Activated CD4-positive, alpha-beta T cell treated with anti-CD3 and anti-CD28 coated beads for 36 hours (primary cell): ENCODE measurements at places on chromosomes 7 and 10.

GRCh38 chr10:88401671-88402347 lies 181.3 kb downstream of the RNLS start:
- H3K4me1 ChIP-seq: peaks cover 7% of the 10 kb centered on the region
- peaks cover 2% of the 10 kb centered on the region for H3K36me3 ChIP-seq
- DNase-seq: no peak
- peaks cover 3% of the 10 kb centered on the region for H3K27me3 ChIP-seq

DNA sequence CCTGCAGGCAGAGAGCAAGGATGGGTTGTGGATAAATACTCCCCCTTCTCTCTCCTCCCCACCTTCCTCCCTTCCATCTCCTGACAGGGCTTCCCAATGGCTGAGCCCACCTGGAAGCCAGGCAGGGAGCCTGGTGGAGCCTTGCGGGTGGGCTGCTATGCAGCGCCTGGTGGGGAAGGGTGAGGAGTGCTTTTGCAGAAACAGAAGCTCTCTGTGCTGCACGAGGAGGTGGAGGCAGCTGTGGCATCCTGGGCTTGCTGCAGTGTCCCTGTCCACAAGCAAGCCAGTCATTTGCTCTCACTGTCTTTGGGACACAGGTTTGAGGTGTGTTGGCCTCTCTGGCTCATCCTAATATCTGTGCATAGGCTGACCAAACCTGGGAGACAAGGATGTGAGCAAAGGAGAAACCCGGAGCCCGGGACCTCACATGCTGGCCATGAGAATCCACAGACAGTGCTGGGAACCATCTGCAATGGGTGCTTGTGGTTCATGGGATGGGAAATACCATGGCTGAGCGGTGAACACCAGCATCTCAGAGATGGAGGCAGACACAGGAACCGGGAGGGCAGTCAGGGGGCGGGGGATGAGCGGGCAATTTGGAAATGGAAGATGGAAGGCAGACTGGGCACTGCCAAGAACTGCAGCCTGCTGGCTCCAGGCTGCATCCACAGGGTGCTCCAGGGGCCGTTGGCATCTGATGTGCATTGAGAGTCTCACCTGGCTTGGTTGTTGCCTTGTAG lies 364.2 kb downstream of the GLRX3 start:
- no peaks in the 10 kb centered on the region for H3K36me3 ChIP-seq
- H3K4me3 ChIP-seq: no peak overlapping the region
- peaks cover 2% of the 10 kb centered on the region for H3K27me3 ChIP-seq
- H3K27ac ChIP-seq: no peak overlapping the region
- DNase-seq: no peak
- H3K4me1 ChIP-seq: no peaks in the 10 kb centered on the region

DNA sequence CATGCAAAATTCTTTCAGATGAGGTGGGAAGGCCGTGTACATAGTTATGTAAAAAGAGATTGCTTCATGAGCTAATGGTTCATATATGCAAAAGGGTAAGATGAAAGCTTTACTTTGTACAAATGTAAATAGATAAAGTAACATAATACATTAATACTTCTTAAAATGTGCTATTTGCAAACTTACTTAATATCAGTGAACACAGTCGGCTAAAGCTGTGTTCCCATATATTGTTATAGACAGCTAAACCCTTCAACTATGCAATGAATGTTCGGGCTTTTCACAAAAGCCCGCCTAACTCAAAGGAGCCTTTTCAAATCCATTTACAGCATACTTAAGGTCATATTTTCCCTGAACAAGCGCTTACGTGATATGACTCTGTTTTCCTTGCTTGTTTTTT lies 340.6 kb upstream of the GALNT17 start:
- H3K36me3 ChIP-seq: no peaks in the 10 kb centered on the region
- H3K4me3 ChIP-seq: no peak overlapping the region
- H3K27me3 ChIP-seq: no peaks in the 10 kb centered on the region
- no peak overlapping the region for H3K27ac ChIP-seq
- peaks cover 10% of the 10 kb centered on the region for H3K4me1 ChIP-seq
- DNase-seq: no peak

DNA sequence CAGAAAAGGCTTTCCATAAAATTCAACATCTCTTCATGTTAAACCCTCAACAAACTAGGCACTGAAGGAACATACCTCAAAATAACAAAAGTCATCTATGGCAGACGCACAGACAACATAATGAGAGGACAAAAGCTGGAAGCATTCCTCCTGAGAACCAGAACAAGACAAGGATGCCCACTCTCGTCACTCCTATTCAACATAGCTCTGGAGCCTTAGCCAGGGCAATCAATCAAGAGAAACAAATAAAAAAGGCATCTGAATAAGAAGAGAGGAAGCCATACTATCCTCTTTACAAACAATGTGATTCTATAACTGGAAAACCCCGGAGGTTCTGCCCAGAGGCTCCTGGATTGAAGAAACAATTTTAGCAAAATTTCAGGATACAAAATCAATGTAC lies 251.0 kb downstream of the MALRD1 start:
- no peak overlapping the region for H3K27ac ChIP-seq
- H3K4me1 ChIP-seq: no peaks in the 10 kb centered on the region
- no peak overlapping the region for H3K4me3 ChIP-seq
- H3K27me3 ChIP-seq: no peaks in the 10 kb centered on the region
- no peak for DNase-seq
- no peaks in the 10 kb centered on the region for H3K36me3 ChIP-seq

DNA sequence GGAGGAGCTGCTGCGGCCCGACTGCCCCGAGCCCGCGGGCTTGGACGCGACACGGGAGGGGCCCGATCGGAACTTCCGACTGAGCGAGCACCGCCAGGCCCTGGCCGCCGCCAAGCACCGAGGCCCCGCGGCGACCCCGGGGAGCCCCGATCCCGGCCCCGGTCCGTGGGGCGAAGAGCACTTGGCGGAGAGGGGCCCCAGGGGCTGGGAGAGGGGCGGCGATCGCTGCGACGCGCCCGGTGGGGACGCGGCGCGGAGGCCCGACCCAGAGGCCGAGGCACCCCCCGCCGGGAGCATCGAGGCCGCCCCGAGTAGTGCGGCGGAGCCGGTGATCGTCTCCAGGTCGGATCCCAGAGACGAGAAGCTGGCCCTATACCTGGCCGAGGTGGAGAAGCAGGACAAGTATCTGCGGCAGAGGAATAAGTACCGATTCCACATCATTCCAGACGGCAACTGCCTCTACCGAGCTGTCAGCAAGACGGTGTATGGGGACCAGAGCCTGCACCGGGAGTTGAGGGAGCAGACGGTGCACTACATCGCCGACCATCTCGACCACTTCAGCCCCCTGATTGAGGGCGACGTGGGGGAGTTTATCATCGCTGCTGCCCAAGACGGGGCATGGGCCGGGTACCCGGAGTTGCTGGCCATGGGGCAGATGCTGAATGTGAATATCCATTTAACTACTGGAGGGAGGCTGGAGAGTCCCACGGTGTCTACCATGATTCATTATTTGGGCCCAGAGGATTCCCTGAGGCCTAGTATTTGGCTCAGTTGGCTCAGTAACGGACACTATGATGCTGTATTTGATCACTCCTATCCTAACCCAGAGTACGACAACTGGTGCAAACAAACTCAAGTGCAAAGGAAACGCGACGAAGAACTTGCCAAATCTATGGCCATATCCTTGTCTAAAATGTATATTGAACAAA lies 1.4 kb downstream of the OTUD1 start:
- peaks cover 9% of the 10 kb centered on the region for H3K36me3 ChIP-seq
- peaks cover 32% of the 10 kb centered on the region for H3K4me1 ChIP-seq
- peak; percentile 59 for DNase-seq
- peak overlapping the region; percentile 85 for H3K4me3 ChIP-seq

DNA sequence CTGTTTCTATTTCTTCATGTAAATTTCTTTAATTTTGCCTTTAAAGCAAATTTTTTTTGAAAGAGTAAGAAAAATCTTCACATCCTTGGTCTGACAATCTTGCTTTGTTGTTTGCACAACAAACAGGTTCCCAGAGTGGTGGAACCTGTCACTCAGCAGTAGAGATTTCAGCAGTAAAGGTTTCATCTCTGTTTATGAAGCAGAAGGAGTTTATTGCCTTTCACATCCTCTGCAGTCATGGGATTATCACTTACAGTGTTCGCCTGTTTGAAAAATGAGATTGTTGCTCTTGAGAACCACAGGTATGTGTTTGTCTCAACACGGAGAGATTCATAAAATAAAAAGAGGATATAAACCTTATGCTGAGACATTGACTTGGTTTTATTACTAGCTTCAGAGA lies 342.6 kb downstream of the IPMK start:
- no peak overlapping the region for H3K4me3 ChIP-seq
- H3K4me1 ChIP-seq: no peaks in the 10 kb centered on the region
- no peaks in the 10 kb centered on the region for H3K27me3 ChIP-seq
- H3K27ac ChIP-seq: no peak overlapping the region
- no peaks in the 10 kb centered on the region for H3K36me3 ChIP-seq

- peaks cover 27% of the 10 kb centered on the region for H3K4me1 ChIP-seq
- peak overlapping the region; percentile 51 for H3K27ac ChIP-seq
- no peak for DNase-seq
- no peak overlapping the region for H3K4me3 ChIP-seq
- no peaks in the 10 kb centered on the region for H3K27me3 ChIP-seq
- peaks cover 8% of the 10 kb centered on the region for H3K36me3 ChIP-seq
Observed at GRCh38 chr10:60414877-60415585, 25.4 kb upstream of the ANK3 start.

- H3K27ac ChIP-seq: no peak overlapping the region
- H3K4me1 ChIP-seq: no peaks in the 10 kb centered on the region
- DNase-seq: no peak
- no peaks in the 10 kb centered on the region for H3K36me3 ChIP-seq
- no peak overlapping the region for H3K4me3 ChIP-seq
Observed at GRCh38 chr7:49074538-49074937, 150.2 kb downstream of the CDC14C start.

DNA sequence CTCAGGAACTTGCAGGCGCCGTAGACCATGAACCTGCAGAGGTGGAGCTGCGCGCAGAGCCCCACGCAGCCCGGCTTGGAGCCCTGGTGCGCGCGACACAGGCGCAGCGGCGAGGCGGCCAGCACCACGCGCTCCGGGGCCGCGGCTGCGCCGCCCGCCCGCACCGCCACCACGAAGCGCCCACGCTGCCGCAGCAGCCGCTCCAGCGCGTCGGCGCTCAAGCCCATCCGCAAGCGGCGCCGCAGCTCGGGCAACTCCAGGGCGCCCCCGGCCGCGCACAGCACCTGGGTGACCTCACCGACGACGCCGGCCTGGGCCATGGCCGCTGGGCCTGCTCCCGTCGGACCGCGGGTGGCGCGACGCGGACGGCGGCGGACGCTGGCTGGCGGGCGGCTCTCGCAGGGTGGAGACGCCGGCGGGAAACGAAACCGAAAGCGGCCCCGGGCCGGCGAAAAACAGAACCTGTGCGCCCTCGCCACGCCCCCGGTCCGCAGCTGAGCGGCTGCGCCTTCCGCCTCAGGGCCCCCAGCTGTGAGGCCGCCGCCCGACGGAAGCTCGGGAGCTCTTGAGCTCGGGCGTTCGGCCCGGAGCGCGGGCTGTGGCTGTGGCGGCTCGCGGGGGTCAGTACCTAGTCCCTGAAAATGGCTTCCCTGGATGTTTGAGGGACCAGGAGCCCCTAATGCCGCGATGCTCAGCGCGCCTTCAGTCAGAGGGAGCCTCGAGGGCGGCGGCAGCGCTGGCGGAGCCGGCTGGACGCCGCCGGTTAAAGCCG lies at the start of gene PARP12:
Gene PARP12 (minus strand): TSS at position 424 of the 772 bp plus-strand sequence. CDS start 104 bp downstream, at position 320.
- H3K27ac ChIP-seq: peak within 1 kb of the TSS; percentile 75
- peaks cover 36% of the 10 kb centered on the region for H3K4me1 ChIP-seq
- H3K4me3 ChIP-seq: peak within 1 kb of the TSS; percentile 78
- H3K36me3 ChIP-seq: peaks cover 18% of the 10 kb centered on the region
- DNase-seq: peak; percentile 91

GRCh38 chr7:120272261-120272660 lies 714 bp upstream of the KCND2 start:
- H3K27me3 ChIP-seq: peaks cover 30% of the 10 kb centered on the region
- H3K4me3 ChIP-seq: no peak overlapping the region
- H3K36me3 ChIP-seq: peaks cover 2% of the 10 kb centered on the region
- DNase-seq: peak; percentile 22
